HuH-7.5 (cell line): ENCODE measurements at places on chromosomes 16 and 17.

DNA sequence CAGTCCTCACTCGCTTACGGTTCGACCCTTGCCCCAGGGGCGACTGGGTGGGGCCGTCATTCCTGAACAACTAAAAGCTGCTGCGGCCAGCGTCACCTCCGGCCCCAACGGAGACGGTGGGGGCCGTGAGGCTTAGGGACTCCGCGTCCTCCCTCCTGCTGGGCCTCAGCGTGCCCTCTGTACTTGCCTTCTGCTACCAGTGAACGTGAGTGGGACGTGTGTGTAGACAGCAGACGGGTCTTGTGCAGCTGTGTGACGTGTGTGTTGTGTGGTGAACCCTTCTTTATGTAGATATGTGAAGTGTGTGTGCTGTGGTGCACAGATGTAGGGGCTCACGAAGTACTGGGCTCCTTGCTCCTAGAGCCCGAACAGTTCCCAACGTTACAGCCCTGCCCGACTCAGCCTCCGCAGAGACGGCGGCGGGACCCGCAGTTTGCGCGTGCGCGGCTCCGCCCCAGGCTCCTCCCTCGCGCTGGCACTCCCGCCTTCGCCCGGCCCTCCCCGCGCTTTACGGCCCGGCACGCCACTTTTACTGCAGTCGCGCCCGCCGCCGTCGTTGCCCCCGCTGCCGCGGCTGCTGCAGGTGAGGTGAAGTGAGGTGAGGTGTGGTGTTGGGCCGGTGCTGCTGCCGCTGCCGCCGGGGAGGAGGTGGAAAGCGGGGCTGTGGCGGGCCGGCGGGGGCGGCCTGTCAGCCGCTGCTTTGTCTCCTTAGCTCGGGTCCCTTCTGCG lies at the start of gene PHAF1:
TSS of gene PHAF1 (plus strand) at position 535 of the 729 bp plus-strand sequence. CDS start 235 bp downstream, outside the sequence.
- peak; percentile 87 for DNase-seq

GRCh38 chr16:24433706-24434105 lies 105.7 kb upstream of the RBBP6 start:
- no peak for DNase-seq

GRCh38 chr16:80664226-80664625 lies 123.4 kb downstream of the DYNLRB2 start:
- DNase-seq, result no peak

- DNase-seq, result no peak
Observed at GRCh38 chr17:74677558-74678466, 34.9 kb downstream of the CD300LF start.

DNA sequence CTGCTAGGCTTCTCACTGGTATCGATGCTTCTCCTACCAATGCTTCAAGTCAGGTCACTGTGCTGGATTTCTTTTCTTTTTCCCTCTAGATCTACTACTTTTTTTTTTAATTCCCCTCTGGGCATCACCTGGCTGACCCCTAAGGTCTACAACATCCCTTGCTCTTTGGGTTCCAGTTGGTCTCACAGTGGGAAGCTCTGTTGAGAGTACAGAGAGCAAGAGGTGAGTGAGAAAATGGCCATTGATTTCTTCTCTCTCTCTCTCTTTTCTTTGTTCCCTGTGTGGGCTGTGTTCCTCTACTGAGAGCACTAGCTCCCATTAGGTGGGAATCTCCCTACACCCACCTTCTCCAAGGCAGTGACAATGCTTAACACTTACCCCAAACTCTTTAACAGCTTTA lies 413.4 kb downstream of the KCNJ2 start:
- no peak for DNase-seq

- no peak for DNase-seq
Observed at GRCh38 chr17:4703330-4703691, 626 bp downstream of the PELP1 start.

DNA sequence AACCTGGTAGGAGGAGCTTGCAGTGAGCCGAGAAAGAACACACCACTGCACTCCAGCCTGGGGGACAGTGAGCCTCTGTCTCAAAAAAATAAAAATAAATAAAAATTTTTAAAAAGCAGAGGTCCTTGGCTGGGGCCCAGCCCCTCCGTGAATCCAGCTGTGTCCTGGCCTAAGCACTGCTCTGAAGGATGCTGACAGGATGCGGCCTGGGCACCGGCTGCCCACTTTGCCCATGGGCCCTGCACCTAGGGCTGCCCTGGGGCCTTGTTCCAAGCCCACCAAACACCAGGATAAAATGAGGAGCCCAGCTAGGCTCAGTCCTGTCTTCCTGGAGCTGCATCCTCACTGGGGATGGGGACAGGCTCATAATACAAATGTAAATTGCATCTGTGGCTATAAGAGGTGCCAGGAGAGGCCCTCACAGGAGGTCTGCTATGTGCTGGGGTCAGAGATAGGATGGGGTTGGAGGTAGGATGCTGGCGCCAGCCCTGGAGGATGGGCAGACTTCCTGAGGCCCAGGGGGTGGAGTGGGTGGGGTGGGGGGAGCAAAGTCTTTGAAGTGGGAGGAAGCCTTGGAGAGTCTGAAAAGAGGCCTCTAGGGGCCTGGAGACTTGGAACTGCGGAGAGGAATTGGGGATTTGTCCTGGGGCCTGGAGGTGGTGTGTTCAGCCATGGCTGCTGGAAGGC lies 6.2 kb downstream of the C16orf89 start:
- DNase-seq, result no peak

GRCh38 chr17:61444831-61445230 lies 7.4 kb upstream of the TBX4 start:
- DNase-seq, result peak; percentile 43

GRCh38 chr17:45316434-45317110 lies at the start of gene MAP3K14:
Gene MAP3K14 (minus strand): TSS chr17:45317020. CDS start chr17:45290745, 26,275 bp downstream.
- DNase-seq, result peak; percentile 67

GRCh38 chr16:84905965-84906460 lies 86.2 kb downstream of the CRISPLD2 start:
- no peak for DNase-seq
